Right ventricle myocardium superior (tissue), 1 donor: ENCODE measurements at places on chromosomes 13 and 19. TPM values are rescaled to one million over a fixed set of nuclear protein-coding genes. Genes with fewer than 3 reads are reported as not detected.

The RGL3 gene
- 8.6 TPM for total RNA-seq

The S1PR2 gene
- total RNA-seq, result 5.9 TPM

The KLF1 gene
- total RNA-seq, result not detected

The RDH8 gene
- total RNA-seq, result not detected

The ABCA7 gene
- total RNA-seq, result 5.2 TPM

The KIR3DL3 gene
- not detected for total RNA-seq

The RYR1 gene
- total RNA-seq, result 0.73 TPM

The AZU1 gene
- not detected for total RNA-seq

The IGLON5 gene
- not detected for total RNA-seq

The ATP1A3 gene
- 388 TPM for total RNA-seq

The DIAPH3 gene
- 0.32 TPM for total RNA-seq

The POP4 gene
- total RNA-seq, result 46.9 TPM

The UCHL3 gene
- 19.5 TPM for total RNA-seq

The ZNF222 gene
- 2.9 TPM for total RNA-seq

The MIER2 gene
- 18.3 TPM for total RNA-seq

The KLK1 gene
- not detected for total RNA-seq

The SYMPK gene
- total RNA-seq, result 29.6 TPM

The PCP2 gene
- total RNA-seq, result 3.9 TPM

The TNFSF9 gene
- total RNA-seq, result 0.51 TPM

The LILRB5 gene
- total RNA-seq, result 7.7 TPM

The KLC3 gene
- total RNA-seq, result not detected

The URAD gene
- total RNA-seq, result not detected

The ZNF790 gene
- 9.8 TPM for total RNA-seq

The REEP6 gene
- 1.1 TPM for total RNA-seq

The TMTC4 gene
- 7.5 TPM for total RNA-seq

The KCNRG gene
- total RNA-seq, result 0.32 TPM

The ZNF230 gene
- total RNA-seq, result 2.7 TPM

The SELENOV gene
- not detected for total RNA-seq

The PLIN5 gene
- total RNA-seq, result 64.6 TPM

The MCEMP1 gene
- 0.67 TPM for total RNA-seq

The SHISA2 gene
- 0.11 TPM for total RNA-seq

The IZUMO2 gene
- not detected for total RNA-seq

The GRK1 gene
- total RNA-seq, result 0.13 TPM

The ZNF177 gene
- 2.4 TPM for total RNA-seq

The SLC8A2 gene
- total RNA-seq, result 0.11 TPM

The SEMA6B gene
- 15.0 TPM for total RNA-seq

The ZNF66 gene
- total RNA-seq, result 0.62 TPM

The SIGLEC12 gene
- not detected for total RNA-seq

The DLL3 gene
- not detected for total RNA-seq

The STRN4 gene
- total RNA-seq, result 38.4 TPM

The OVOL3 gene
- total RNA-seq, result not detected

The RUBCNL gene
- 0.70 TPM for total RNA-seq

The WDR87 gene
- total RNA-seq, result not detected

The KIR2DL1 gene
- not detected for total RNA-seq

The NLRP7 gene
- not detected for total RNA-seq

The ZNF709 gene
- 1.4 TPM for total RNA-seq

The LIM2 gene
- total RNA-seq, result not detected

The TSKS gene
- 0.86 TPM for total RNA-seq

The PSG3 gene
- not detected for total RNA-seq

The ZNF14 gene
- total RNA-seq, result 3.2 TPM

The MCF2L gene
- total RNA-seq, result 38.1 TPM

The DMKN gene
- 3.6 TPM for total RNA-seq

The DMPK gene
- total RNA-seq, result 237 TPM

The LGALS7 gene
- total RNA-seq, result not detected

The METTL21C gene
- not detected for total RNA-seq
